ENCODE measurements at places on chromosomes 16 and 17.
A peak's percentile ranks its signal among the peaks of the same experiment; 100 is the strongest.

- DNase-seq = no peak
Measured at GRCh38 chr17:19672009-19672750, 23.6 kb downstream of the ALDH3A2 start.

DNA sequence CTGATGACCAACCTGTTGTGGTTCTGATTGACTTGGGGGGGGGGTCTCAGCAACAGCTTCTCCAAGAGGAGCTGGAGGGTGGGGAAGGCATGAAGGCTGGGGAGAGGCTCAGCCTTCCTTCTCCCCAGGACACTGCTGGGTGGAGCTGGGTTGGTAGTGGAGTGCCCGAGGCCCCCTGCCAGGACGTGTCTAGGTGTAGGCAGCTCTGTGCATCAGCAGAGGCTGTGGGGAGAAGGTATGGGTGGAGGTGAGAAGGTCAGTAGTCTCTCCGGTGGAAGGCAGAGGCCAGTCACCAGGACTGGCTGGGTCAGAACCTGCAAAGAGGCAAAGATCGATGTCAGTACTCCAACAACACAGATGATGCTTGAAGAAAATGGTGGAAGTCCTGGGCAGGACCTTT, 3.9 kb downstream of the CHAD start:
- DNase-seq = no peak

DNA sequence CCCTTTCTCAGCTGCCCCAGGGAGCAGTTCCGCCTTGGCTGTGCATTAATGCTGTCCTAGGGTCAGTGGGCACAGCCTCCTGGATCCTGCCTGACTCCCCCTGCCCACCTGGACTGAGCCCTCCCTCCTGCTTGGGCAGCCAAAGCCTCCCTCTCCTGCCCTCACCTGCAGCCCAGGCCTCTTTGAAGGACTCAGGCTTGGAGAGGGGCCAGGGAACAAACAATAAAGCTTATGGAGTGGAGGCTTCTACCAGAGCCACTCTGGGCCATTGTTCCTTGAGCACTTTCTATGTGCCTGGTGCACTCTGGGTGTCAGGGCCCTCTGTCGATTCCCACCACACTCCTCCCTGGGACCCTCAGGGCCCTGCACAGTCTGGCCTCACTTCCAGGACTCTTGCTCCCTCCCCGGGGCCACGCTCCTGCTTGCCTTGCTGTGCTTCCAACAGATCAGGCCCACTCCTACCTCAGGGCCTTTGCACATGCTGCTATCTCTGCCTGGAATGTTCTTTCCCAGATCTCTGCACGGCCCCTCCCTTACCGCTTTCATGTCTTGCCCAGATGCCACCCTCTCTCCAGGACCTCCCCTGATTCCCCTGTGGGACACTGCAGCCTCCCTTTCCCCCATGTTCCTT, 5.0 kb downstream of the KCNJ12 start:
- no peak for DNase-seq

GRCh38 chr17:6868582-6868981, 37.1 kb upstream of the TEKT1 start:
- no peak for DNase-seq

- no peak for DNase-seq
Measured at GRCh38 chr17:82893779-82894178, 54.0 kb upstream of the ZNF750 start.

GRCh38 chr16:82603784-82604411, 22.9 kb upstream of the CDH13 start:
- no peak for DNase-seq

DNA sequence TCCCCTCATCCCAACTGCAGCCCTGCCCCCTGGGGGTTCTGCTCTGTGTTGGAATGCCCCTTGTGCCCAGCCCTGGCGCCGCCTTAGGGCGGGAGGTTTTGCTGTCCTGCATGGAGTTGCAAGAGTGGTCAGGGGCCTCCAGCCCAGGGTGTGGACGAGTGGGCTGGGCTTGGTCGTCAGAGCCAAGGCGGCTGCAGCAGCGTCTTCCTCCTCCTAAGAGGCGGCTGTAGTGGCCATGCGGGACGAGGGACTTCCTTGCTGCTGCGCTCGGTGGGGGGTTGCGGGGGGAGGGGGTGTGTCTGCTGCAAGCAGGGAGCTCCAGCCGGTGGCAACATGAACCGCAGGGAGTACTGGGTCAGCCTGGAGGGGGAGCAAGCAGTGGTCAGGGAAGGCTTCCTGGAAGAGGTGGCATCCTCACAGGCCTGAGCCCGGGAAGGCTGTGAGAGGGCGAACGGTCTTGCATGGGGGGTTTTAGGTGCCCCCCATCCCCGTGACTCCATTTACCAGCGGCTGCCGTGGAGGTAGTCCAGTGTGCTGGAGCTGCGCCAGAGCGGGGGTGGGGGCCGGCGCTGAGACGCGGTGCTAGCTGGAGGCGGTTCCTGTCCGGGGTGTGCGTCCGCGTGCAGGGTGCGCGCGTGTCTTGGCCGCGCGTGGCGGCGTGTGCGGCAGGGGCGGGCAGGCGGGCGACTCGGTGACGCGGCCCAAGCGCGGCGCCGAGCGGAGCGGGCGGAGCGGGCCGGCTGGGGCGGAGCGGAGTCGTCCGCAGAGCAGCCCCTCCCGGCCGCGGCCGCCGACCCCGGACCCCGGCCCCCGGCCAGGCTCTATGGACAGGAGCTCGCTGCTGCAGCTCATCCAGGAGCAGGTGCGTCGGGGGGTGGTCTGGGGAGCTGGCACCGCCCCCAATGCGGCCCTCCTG, at the start of gene RHBDL1:
Gene RHBDL1, plus strand, starts transcription at position 704 of the 916 bp plus-strand sequence. Its CDS starts 120 bp downstream, at position 824.
- no peak for DNase-seq

- no peak for DNase-seq
Measured at GRCh38 chr16:86027373-86028126, 128.6 kb downstream of the IRF8 start.

- DNase-seq = no peak
Measured at GRCh38 chr16:48126801-48127644, 28.8 kb downstream of the ABCC12 start.

- DNase-seq = peak; percentile 60
Measured at GRCh38 chr16:27169511-27170071, 33.7 kb upstream of the KDM8 start.

- DNase-seq = peak; percentile 21
Measured at GRCh38 chr16:50547340-50548124, 664 bp upstream of the NKD1 start.

DNA sequence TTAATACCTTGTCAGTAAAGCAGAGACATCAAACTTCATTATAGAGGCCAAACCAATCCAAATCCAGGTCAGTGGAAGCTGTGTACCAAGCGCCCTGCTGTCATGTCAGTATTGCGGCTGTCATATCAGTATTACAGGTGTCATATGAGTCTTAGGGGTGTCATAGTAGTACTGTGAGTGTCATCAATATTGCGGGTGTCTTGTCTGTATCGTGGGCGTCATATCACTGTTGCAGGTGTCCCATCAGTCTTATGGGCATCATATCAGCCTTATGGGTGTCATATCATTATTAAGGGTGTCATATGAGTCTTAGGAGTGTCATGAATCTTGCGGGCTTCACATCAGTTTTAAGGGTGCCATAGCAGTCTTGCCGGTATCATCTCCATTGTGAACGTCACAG, 6.0 kb upstream of the PRDM7 start:
- DNase-seq = no peak

GRCh38 chr17:31697838-31698237, 161.2 kb downstream of the COPRS start:
- DNase-seq = no peak

DNA sequence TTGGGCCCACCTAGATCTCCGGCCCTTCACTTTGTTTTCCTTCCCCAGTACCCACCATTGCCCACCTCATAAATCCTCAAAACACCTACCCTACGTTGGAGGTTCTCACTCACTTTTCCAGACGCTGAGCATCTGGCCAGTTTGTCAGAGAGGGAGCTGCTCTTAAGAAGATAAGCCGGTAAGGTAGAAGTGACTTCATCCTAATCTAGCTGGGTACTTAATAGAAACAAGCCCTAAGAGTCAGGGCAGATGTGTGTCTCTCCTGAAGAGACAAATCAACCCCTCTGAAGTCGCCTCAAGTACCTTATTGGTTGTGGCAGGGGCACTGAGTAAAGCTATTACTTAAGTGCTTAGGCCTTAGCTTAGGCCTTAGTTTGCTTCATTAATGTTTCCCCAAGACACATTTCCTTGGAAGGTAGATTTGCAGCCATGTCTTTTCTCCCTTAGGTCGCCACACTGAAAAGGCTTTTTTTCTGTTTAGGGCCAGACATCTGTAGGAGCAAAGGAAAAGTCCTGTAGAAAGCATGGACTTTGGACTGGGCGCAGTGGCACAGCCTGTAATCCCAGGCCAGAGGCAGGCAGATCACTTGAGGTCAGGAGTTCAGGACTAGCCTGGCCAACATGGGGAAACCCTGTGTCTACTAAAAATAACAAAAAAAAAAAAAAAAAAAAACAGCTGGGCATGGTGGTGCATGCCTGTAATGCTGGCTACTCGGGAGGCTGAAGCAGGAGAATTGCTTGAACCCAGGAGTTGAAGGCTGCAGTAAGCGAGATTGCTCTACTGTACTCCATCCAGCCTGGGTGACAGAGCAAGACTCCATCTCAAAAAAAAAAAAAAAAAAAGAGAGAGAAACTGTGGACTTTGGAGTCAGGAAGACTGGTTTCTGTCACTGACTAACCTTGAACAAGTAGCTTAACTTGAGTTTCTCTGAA, 1.0 kb downstream of the TACO1 start:
- DNase-seq = no peak

GRCh38 chr17:1710807-1711553, 803 bp upstream of the TLCD2 start:
- DNase-seq = no peak

GRCh38 chr16:7209598-7209997, 123.0 kb upstream of the RBFOX1 start:
- no peak for DNase-seq

DNA sequence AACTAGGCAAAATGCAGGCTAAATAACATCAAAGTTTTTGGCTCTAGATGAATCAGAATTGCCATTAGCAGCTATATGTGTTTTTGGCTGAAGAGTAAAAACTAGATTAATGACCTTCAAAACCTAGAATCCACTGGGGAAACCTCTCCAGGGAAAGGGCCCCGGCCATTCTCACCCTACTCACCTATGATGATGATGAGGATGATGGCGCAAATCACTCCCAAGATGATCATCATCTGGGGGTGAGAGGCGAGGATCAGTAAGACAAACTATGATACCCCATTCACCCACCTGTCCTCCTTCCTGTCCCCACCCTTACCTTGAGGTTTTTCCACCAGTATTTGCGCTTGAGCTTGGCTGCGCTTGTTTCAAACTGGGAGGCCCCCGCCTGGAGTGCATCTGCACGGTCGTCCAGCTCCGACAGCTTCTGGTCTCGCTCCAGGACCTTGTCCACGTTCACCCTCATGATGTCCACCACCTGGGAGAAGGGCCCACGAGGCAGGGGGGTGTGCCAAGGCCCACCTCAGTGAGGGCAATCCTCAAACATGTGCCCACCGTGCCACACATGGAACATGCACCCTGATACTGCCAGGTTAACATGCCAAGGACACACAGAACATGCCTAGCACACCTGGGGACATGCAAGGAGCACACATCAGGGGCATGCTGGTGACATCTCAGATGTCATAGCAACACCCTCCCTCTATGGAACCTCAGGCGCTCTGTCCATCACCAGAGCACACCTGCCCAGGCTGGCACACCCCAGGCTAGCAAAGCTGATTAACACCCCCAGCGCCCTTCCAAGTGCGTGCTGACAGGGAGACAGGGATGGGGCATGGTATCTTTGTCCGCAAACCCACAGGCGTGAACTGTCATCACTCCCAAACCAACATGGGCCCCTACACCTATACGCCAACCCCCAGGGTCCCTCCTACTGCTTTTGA, 1.2 kb downstream of the VAMP2 start:
- no peak for DNase-seq

DNA sequence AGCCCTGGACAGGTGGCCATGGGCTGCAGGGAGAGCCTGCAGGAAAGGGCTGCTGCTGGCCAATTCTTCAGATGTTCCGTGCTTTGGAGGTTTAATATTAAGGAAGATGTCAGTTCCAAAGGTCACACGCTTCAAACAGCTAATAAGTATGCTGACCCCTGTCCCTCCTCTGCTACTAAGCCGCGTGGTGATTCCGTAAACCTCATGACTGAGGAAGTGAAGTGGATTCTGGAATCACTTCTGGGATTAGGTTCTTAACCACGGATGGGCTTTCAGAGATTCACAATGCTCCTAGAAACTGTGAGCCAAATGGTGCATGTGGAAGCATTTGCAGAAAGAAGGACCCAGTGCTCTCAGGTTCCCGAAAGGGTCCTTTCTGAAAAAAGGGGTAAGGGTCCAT, 28.5 kb upstream of the ERN1 start:
- DNase-seq = no peak

- DNase-seq = no peak
Measured at GRCh38 chr16:19716183-19716582, 1.8 kb downstream of the KNOP1 start.

DNA sequence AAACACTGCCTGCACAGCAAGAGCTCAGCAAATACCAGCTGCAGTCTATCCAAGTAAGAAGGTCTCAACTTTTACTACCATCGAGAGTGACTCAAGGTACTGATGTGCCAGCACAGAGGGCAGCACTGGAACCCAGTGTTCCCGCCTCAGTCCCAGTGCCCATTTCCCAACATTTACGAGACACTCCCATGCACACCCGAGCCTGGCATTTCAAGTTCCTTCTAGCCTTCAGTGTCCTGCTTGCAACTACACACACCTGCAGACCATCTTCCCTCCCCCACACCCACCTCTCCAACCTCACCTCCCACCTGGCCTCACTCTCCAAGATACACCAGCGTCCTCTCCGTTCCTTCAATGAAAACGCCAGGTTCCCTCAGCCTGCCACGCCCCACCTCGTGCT, 3.2 kb downstream of the KLHDC4 start:
- DNase-seq = no peak

DNA sequence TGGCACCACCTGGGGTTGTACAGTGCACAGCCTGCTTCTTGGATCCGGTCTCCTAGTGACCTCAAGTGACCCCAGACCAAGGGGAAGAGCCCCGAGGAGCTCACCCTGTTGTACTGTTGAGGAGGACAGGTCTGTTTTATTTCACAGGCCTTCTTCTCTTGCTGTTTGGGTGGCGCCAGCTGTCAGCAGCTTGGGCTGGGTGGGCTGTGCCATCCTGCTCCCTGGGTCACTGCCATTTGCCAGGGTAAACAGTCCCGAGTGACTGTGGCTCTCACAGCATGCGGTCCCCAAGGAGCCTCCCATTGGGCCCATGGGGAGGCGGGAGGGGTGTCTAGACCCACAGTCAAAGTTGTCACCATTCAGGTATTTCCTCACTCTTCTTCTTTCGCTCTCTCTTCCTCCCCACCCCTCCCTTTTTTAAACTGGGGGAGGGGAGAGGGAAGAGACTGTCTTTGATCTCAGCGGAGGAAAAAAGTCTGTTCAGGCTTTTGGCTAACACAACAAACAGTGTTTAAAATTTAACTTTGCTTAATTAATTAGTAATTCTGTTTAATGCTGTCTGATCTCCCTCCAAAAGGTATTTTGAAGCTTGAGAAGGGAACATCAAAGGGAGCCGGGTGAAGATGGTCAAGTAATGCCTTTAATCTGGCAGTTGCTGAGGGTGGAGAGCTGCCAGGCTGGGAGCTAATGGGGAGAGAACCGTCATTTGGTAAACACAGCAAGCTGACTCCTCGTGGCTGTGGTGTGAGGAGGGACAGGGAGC, 64.0 kb downstream of the SNX20 start:
- no peak for DNase-seq

GRCh38 chr16:31870809-31871208, 2.8 kb upstream of the ZNF267 start:
- no peak for DNase-seq

All from stimulated activated CD4-positive, alpha-beta T cell treated with anti-CD3 and anti-CD28 coated beads, Interleukin-1b, Interleukin-23, amount 100 ng/mL, for 1 hour (primary cell).